A549 treated with ZK216348 at 1 μM for 4 hours (cell line): ENCODE measurements at places on chromosomes 16 and 17. TPM values are rescaled to one million over a fixed set of nuclear protein-coding genes. Genes with fewer than 3 reads are reported as not detected.

The TMEM88 gene
- 0.30 to 0.46 TPM (median 0.45 TPM) in 5 replicates for total RNA-seq

The NOMO2 gene
- 104 to 118 TPM (median 110 TPM) in 5 replicates for total RNA-seq

The SLC52A1 gene
- 0.33 to 1.1 TPM (median 0.75 TPM) in 5 replicates for total RNA-seq

The CCL15 gene
- not detected in 5 replicates for total RNA-seq

The SEC14L5 gene
- 0.05 to 0.11 TPM (median 0.11 TPM) in 3 of 5 replicates, not detected in the others for total RNA-seq

The ZNF469 gene
- total RNA-seq, result 5.5 to 14.1 TPM (median 11.2 TPM) in 5 replicates

The ANKS4B gene
- 0.07 to 0.08 TPM (median 0.08 TPM) in 4 of 5 replicates, not detected in the other for total RNA-seq

The CCL17 gene
- total RNA-seq, result not detected in 5 replicates

The KRT33A gene
- total RNA-seq, result not detected in 5 replicates
